Esophagus muscularis mucosa (tissue), 4 donors: ENCODE measurements at places on chromosomes 11 and 22. TPM values are rescaled to one million over a fixed set of nuclear protein-coding genes. Genes with fewer than 3 reads are reported as not detected.

PDE3B gene
- total RNA-seq = 19.8 TPM

LRRC74B gene
- not detected for total RNA-seq

CARD16 gene
- 3.4 TPM for total RNA-seq

DNA sequence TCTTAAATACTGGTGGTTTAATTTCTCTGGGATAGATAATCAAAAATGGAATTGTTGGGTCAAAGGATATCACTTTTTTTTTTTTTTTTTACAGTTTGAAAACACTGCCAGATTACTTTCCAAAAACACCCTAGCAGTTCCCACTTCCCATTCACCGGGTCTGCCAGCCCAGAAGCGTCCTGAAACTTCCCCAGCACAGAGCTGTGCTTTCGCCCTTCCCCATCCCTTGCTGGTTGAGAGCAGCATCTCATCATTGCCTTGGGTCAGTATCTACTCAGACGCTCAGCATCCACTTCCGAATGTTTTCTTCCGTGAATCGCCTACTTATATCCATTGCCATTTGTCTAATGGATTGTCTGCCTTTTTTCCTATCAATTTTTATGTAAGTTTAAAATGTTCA lies 5.5 kb downstream of the CERK start:
- DNase-seq = no peak

DNA sequence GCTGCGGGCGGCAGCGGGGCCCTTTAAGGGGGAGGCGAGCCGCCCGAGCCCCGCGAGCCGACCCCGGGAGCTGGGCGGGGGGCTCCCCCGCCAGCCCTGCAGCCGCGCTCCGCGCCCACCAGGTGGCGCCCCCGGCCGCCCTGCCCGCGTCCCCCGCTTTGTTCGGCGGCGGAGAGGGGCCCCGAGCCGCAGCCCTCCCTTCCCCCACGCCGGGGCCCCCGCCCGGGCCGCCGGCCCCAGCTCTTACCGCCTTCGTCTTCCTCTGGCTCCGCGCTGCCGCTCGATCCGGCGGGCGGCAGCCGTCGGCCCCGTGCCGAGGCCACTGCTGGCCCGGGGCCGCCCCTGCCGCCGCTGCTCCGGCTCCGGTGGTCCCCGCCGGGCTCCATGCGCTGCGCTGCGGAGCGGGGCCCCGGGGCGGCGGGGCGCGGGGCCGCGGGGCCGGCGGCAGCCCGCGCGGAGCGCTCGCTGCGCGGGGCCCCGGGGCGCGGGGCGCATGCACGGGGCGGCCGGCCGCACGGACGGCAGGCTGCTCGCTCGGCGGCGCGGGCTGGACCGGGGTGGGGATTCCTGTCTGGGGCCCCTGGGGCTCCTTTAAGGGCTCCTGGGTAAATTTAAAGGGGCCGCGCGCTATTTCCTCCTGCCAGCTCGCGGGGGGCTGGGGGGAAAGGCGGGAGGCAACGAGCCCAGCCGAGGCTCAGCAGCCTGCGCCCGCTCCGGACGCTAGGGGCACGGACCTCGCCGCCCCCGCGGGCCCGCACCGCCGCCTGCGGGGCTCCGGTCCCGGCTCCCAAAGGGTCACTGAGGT lies at the start of gene ZFTA:
ZFTA (minus strand) TSS at position 539 of the 805 bp plus-strand sequence; CDS start at position 386, 153 bp downstream.
- no peak for DNase-seq

DNA sequence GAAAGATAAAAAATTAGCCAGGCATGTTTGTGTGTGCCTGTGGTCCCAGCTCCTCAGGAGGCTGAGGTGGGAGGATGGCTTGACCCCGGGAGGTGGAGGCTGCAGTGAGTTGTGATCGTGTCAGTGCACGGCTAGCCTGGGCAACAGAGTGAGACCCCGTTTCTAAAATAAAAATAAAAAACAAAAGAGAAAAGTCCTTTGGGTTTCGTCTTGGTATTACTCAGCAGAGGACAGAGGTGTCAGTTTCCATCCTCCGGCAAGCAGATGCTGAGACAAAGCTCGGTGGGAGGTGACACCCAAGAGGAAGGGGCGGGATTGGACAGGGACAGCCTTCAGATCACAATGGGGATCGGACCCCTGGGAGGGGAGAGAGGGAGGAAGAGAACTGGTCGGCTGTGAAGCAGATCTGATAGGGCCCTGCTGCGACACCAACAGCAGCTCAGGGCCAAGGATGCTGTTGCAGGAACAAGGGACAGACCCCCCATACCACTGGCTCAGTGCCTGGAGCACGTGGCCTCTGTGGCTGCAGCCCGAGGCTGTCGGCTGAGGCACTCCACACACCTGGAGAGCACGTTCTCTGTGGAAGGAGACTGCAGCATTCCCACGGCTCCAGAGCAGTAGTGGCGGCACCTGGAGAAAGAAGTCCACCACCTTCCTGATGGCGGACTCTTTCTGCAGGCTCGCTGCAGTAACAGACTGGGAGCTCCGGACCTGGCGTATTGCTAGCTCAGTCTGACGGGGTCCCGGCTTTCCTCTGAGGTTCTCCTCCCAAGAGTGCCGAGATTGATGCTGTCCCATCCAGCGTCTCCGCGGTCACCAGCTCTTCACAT lies 5.2 kb upstream of the BID start:
- no peak for DNase-seq

- DNase-seq = no peak
Measured at GRCh38 chr11:112903340-112903739, 57.9 kb upstream of the NCAM1 start.
